Brain (organoid and tissue), 16 donors: ENCODE measurements at places on chromosomes 12 and 14. TPM values are rescaled to one million over a fixed set of nuclear protein-coding genes. Genes with fewer than 3 reads are reported as not detected.

TPH2 gene
- polyA plus RNA-seq: not detected

DNA sequence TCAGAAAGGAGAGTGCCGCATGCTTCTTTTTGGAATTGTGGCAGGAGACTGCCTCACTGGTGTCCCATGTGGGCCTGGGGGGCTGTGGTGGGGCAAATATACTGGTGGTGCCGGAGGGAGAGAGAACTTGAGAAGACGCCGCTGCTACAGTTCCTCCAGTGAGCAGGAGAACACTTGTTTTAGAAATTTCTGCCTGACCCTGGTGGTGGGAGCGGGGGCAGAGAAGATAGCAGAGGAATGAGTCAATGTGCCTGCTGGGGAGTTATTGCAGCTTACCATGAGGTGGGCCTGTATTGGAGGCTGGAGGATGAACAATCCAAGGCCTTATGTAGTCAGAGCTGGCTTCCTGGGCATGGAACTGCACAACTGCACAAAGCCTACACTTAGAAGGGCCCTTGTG, 211.8 kb downstream of the SNAPC1 start:
- no peak for DNase-seq

DNA sequence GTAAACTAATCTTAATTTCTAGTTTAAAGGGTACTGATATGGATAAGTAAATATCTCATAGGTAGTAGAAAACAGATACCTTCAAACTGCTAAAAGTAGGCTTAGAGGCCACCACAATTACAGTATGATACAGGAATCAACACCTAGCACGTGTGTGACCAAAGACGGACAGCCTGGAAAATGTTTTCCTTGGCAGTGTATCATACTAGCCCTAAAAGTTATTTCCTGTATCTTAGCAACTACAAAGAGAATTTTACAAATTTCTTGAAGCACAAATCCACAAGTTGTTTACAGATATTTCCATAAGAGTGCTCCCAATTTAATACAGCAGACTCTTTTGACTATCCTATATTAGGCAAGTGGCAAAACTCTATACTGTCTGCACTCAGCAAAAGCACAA, 106.0 kb downstream of the ITPR2 start:
- DNase-seq: no peak

- DNase-seq: no peak
Observed at GRCh38 chr14:105299654-105300541, 903 bp downstream of the BRF1 start.

ETFBKMT gene
- 1.1 TPM for polyA plus RNA-seq

KRT72 gene
- not detected for polyA plus RNA-seq

GRCh38 chr12:4106621-4107020, 166.9 kb upstream of the CCND2 start:
- no peak for DNase-seq

ITGB7 gene
- polyA plus RNA-seq: 0.39 TPM

DNA sequence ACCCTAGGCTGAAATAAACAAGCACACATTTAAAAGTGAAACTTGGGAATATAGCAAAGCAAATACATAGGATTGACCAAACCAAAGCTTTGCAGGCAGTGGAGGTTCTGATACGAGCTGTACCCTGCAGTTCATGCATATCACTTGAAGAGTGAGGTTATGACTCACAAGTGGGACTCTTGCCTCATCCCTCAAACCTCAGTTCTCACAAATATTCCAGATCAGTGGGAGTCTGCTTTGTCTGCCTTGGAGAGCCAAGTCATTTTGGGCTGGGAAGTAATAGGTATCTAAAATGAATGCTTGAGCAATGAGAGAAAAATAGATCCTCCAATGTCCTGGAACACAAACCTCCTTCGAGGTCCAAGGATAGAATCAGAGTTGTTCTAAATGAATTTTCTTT, 116.4 kb downstream of the LRIG3 start:
- no peak for DNase-seq

WIF1 gene
- polyA plus RNA-seq: 8.1 TPM

DNA sequence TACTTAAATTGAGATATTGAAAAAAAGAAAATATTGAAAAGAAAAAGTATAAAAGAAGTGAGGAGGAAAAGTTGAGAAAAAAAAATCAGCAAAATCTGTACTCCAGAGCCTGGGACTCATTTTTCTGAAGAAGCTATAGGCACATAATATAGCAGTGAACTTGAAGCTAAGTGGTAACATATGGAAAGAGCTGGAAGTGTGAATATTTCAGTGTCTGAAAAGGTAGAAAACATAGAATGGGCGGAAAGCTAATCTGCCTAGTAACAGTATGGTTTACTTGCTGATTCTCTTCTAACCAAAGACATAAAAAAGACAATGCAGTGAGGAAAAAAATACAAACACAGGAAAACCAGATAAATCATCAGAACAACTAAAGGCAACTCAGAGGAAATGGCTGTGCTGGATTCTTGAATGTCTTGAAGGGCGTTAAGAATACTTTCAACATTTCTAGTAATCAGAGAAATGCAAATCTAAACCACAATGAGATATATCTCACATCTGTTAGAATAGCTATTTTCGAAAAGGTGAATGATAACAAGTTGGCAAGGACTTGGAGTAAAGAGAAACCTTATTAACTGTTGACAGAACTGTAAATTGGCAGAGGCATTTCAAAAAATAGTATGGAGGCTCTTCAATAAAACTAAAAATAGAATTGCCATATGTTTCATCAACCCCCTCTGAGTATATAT, 784.6 kb downstream of the LRFN5 start:
- DNase-seq: no peak

SIX6 gene
- 5.2 TPM for polyA plus RNA-seq

- DNase-seq: no peak
Observed at GRCh38 chr14:38336298-38336697, 80.4 kb upstream of the CLEC14A start.
